Epithelial cell of proximal tubule (primary cell): ENCODE measurements at places on chromosomes 3 and 15.

DNA sequence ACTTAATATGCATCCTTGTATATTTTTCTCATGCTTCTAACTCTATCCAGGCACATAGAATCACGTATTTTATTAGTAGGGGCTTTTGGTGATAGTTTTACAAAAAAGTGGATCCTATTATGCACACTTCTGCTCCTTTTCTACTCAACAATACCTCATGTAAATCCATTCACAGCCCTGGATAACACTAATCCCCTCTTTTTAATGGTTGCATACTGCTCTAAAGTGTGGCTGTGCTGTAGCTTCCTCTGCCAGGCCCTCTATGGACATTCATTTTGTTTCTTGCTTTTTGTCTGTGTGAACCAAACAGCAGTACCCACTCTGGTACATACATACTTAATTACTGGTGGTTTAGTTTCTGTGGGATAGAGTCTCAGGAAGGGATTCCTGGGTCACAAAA is 51.3 kb upstream of the SCAANT1 start:
- no peak for DNase-seq

- DNase-seq, result no peak
Observed at GRCh38 chr3:146550070-146550615, 5.7 kb upstream of the PLSCR1 start.

DNA sequence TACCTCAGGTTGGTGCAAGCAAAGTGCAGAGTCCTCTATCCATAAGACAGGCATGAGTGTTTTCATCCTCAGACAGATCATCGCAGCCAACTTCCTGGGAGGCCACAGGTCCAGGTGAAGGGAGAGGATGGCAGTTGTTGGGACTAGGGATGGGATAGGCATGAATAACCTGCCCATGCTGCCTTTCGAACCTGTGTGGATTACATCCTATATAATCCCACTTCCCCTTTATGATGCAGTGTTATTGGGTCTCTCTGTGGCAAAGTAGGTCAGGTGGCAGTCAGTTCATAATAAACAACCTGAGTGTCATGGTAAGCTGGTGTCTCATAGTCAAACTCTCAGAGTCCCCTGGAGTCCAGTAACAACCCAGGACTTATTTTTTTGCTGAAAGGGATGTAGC is 40.4 kb downstream of the CCR3 start:
- no peak for DNase-seq

DNA sequence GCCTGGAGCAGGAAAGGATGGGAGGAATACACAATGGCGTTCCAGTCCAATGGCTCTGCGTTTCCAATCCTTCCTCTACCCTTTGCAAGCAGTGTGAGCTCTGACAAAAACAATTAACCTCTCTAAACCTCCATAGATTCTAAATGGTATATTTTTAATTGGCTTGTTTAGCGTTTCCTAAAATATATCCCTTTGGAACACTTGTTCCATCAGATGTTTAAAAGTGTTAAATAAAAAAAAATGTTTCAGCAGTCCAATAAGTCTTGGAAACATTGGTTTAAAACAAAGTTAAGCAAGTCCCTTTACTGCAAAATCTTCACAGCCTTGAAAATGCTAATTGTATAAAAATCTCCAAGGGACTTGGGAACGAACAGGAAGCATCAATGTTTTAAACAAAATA is 432.3 kb upstream of the ARRDC4 start:
- DNase-seq, result no peak

DNA sequence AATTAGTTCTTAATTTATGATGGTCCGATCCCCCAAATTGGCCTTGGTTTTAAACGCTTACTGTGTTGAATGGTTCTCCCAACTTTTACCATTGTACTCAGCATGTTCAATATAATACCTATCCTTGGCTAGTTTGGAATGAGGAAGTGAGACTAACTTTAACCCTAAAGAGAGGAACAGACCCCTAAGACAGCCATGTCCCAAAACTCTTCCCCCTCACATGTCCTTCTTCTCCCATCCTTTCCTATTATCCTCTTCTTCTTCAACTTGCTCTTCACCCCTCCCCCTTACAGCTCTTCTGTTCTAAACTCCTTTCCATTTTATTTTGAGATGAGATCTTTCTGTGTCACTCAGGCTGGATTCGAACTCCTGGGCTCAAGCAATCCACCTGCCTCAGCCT is 116.5 kb downstream of the RBMS3 start:
- no peak for DNase-seq

DNA sequence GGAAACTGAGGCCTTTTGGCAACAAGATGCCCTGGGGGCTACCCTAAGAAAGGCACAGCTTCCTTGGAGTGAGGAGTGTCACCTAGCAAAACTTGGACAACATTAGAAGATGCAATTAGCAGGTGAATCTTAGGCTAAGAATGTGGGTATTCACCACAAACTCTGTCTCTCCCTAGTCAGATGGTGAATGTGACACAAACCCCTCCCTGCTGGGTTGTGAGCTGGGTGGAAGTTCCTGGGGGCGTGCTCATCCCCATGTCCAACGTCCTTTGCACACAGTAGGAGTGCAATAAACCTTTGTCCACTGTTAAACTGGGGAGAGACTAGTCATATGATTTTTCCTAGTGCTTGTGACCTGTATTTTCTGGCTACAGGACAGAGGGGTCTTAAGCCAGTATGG is 67.1 kb upstream of the SH3GL3 start:
- no peak for DNase-seq

DNA sequence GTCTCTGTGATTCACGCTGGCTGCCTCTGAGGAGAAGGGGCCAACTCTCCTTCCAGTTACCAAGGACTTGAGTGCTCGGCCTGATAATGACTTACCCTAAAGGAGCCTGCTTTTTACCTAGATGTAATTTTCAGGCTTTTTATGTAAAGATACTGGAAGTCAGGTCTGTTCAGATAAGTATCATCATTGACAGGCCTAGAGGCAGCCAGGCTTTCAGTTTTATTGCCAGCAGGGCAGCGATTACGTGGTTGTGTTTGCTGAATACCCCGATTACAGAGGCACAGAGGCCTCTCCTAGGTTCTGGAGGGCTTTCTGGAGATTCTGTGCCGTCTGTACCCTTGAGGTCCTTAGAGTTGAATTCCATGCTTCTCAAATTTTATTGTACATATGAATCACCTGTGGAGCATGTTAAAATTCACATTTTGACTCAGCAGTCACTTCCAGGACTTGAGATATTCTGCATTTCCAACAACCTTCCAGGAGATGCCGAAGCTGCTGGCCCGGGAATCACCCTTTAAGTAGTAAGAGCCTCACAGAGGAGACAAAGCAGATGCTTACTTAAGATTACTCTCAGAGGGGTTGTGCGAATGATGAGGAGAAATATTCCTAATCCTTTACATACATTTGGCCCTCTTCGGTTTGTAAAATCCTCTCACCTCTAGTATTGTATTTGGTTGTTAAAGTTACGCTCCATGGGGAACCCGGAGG is 160.1 kb upstream of the BHLHE40 start:
- DNase-seq, result no peak

- DNase-seq, result no peak
Observed at GRCh38 chr3:102132370-102132769, 283.1 kb downstream of the NFKBIZ start.

DNA sequence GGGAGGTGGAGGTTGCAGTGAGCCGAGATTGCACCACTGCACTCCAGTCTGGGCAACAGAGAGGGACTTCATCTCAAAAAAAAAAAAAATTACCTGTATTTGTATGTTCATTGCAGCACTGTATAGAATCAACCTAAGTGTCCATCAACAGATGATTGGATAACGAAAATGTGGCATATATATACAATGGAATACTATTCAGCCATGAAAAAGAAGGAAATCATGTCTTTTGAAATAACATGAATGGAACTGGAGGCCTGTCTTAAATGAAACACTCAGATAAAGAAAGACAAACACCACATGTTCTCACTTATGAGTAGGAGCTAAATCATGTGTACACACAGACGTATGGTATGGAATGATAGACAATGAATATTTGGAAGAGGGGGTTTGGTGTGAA is 59.4 kb upstream of the MEF2A start:
- no peak for DNase-seq

- no peak for DNase-seq
Observed at GRCh38 chr15:96598514-96598913, 268.0 kb downstream of the NR2F2 start.

DNA sequence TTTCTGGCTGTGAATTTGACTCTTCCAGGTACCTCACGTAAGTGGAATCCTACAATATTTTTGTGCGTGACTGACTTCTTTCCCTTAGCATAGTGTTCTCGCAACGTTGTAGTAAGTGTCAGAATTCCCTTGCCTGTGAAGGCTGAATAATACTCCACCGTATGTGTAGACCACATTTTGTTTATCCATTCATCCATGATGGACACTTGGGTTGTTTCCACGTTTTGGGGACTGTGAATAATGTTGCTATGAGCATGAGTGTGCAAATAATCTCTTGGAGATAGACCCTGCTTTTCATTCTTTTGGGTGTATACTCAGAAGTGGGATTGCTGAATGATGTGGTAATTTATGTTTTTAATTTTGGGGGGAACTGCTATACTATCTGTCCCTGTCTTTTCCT is 82.2 kb downstream of the APBA2 start:
- no peak for DNase-seq

- no peak for DNase-seq
Observed at GRCh38 chr3:117756563-117756962, 1047.0 kb downstream of the TUSC7 start.

DNA sequence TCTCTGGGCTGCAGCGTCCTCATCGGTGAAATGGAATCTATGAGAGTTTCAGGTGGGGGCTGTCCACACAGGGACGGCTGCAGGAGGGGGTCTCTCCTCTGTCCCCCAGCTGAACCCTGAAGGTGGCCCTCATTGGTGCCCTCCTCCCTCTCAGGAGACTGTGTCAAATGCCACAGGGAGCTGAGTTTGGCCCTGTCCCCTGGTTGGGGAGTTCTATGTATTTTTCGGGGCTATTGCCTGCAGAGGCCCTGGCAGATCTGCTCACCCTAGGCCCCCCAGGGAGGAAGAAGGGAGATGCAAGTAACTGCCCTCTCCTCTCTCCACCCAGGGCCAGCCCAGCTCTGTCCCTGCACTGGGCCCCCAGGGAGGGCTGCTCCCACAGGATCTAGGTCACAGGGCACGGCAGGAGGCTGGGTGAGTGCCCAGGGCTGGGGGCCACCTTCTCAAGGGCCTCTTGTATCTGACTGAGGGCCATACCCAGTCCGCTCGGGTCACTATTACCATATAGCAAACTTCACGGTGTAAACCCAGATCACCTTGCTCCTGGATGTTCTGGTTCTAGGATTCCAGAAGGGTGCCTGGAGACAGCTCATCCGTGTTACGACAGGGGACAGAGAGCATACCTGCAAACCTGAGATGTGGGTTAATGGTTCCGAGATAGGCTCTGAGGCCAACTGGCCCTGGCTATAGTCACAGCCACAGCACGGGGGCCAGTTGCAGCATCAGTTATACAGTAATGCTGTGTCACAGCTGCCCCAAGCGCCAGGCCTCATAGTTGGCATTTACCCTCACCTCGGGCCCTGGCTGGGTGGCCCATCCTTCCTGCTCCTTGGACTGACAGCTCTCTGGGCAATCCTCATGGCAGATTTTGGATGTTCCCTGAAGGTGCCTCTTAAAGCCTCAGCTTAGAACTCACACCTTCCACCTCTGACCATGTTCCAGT is 102.4 kb upstream of the PRR23E start:
- no peak for DNase-seq

DNA sequence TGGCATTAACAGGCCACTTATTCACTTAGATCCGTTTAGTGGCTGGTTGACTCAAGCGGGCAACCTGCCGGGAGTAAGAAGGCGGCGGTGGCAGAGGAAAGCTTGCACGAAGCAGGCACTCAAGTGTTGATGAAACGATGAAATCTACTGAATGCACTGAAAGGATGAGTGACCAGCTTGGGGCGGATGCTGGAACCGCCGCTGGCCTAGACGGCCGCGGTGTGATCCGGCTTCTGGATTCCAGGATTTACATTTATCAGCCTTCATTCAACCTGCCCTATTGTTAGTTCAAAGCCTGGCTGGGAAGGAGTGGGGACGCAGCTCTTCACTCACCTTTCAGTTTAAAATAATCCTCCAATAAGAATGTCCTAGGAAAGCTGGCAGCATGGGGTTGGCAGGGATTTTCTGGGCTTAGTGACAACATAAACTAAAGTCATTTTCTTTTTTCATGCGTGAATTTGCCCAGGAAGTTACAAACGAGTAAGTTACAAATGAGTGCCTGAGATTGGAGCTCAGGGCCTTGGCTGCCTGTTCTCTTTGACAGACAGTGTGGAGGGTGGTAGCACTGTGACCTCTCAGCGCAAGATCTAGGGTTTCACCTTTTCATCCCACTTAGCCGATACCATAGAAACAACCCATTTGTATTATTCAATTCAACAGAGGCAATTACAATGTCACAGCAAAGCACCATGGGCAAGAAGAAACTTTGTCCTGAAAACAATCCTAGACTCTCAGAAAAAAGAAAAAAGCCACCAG is 1.1 kb upstream of the PLCH1 start:
- no peak for DNase-seq

DNA sequence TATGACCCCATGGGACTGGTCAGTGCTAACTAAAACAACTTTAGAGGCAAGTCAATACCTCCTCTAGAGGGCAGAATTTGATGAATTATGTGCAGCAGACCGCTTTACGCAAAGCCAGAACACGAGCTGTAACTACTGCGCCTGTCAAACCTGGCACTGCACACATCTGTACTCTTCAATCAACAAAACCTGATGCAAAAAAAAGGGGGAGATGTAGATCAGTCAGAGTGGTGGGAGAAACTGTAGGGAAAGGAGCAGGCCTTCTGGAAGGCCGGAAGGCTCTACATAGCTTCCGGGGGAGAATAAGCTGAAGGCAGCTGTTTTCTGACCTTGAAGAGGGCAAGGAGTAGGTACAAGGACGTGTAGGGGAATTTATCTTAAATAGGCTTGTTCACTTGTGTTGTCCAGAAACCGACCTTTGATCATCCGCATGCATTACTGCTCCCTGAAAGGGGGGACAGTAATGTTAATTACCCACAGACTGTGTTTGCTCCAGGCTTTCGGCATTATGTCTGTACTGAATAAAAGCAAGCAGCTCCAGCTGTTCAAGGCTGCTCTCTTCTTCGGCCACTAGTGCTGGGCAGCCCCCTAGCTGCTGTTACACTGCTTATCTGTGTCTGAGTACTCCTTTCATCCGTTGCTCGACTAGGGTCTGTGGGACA is 41.0 kb downstream of the GPR160 start:
- DNase-seq, result no peak

- DNase-seq, result peak; percentile 20
Observed at GRCh38 chr15:47987461-47987860, 133.3 kb upstream of the SLC24A5 start.

GRCh38 chr15:64209680-64210334 is 47.0 kb upstream of the PPIB start:
- DNase-seq, result no peak

- no peak for DNase-seq
Observed at GRCh38 chr3:62128051-62128450, 245.3 kb downstream of the FEZF2 start.

DNA sequence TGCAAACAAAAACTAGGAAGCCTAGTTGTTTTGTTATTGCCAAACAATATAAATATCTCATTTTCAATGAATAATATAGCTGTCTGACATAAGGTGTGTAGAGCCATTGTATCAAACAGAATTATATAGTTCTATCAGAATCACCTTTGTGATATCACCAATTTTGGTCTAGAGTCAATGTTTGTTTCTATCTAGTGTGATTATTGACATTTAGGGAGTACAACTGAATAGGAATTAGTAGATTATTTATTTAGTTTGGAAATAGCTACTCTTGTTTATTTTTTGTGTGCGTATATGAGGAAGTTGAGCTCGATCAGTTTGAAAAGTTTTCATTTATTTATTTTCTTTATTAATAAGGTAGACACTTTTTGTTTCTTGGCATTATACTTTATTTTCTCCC is 389.7 kb downstream of the NAALADL2 start:
- DNase-seq, result no peak
